ENCODE measurements at places on chromosomes 3 and 15.

- DNase-seq: no peak
These were observed 8.1 kb downstream of the SNRPN start for GRCh38 chr15:24962880-24963279.

GRCh38 chr15:92048739-92049138, 195.2 kb downstream of the SLCO3A1 start:
- no peak for DNase-seq

- DNase-seq: no peak
These were observed 124.0 kb downstream of the KCNH8 start for GRCh38 chr3:19272296-19272695.

DNA sequence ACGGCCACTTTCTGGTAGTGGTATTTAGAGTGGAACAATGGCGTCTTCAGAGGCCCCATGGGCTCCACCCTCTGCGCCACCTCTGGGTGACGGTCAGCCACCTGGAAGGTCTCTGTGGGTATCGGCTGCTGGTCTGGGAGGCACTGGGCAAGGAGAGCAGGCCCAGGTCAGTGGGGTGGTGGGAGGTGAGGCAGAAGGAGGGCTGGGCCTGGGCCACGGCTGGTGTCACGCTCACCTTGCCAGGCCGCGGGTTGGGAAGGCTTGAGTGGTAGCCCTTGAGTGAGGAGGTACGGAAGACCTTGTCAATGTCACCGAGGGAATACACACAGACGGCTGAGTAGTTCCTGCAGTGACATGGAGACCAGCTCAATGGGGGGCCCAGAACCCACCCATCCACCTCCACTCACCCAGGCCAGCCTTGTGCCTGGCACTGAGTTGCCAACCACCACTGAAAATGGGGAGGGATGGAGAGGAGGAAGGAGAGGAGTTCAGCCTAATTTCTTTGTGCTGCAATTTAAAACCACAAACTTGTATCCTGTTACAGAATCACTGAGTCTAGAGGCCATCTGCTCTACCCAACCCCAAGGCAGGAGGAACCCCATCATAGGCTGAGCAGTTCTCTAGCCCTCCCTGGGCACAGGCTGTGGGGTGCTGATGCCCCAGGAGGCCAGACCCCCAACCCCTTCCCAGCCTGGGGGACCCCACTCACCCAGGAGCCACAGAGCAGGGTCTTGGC, 19.0 kb downstream of the SEMA7A start:
- no peak for DNase-seq

GRCh38 chr3:33426068-33426467, 14.1 kb downstream of the UBP1 start:
- DNase-seq: no peak

DNA sequence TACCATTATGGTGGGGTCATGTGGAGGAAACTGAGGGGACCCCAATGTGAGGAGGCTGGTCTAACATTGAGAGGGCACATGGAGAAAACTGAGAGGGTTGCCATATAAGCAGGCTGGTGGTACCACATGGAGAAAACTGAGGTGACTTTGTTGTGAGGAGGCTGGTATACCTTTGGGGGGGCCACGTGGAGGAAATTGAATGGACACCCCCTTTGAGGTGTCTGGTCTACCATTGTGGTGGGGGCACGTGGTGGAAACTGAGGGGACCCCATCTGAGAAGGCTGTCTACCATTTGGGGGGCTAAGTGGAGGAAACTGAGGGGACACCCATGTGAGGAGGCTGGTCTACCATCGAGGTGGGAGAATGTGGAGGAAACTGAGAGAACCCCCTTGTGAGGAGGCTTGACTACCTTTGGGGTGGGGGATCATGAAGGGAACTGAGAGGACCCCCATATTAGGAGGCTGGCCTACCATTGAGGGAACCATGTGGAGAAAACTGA, 163.8 kb downstream of the FBLN2 start:
- no peak for DNase-seq

DNA sequence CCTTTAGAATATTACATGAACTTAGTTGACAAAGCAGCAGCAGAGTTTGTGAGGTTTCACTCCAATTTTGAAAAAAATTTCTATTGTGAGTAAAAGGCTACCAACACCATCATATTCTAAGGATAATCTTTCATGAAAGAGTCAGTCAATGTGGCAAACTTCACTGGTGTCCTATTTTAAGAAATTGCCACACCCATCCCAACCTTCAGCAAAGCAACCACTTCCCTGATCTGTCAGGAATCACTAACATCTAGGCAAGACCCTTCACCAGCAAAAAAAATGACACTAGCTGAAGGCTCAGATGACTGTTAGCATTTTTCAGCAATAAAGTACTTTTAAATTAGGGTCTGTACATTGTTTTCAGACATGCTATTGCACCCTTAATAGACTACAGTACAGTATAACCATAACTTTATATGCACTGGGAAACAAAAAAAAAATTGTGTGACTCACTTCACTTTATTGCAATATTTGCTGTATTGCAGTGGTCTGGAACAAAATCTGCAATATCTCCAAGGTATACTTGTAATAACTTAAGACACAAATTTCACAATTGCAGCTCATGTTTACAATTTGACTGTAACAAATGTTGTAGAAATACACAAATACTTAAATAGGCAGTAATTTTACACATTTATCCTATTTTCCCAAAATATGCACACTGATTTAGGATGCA, 38.9 kb upstream of the ALCAM start:
- DNase-seq: no peak

DNA sequence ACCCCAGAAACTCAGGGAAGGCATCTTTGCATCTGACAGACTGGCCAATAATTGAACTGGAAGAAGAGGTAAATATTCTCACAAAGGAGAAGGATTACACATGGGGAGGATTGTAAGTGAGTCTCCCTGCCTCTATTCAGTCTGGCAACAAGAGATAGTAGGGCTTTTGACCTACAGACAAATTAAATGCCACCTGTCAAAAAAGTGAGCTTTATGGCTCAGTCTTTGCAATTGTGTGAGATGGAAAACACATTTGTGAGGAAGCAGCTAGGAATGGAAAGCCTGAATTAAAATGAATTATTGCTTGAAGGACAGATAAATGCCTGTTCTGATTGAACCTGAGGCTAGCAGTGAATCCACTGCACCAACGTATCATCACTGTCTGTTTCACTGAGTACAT, 173.3 kb upstream of the GOLIM4 start:
- DNase-seq: no peak

- no peak for DNase-seq
These were observed 99.3 kb upstream of the ALDH1A3 start for GRCh38 chr15:100780208-100780800.

GRCh38 chr3:113626503-113627371, 69.7 kb downstream of the USF3 start:
- peak; percentile 10 for DNase-seq

DNA sequence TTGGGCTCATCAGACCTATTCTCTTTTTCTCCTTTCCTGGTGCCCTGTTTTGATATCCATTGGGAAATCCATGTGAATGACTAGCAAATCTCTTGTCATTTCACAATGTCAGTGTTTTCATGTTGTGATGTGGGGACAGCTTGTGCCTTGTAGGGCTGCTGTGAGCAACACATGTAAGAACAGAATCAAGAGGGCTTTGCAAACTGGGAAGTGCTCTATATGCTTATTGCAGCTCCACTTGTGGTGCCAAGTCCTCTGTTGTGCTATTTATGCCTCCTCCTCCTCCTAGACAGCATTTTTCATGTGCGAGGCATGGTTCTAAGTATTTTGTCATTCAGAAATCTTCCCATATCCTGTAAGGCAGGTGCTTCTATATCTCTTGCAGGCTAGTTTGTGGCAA, 56.4 kb downstream of the ZNF621 start:
- DNase-seq: no peak

DNA sequence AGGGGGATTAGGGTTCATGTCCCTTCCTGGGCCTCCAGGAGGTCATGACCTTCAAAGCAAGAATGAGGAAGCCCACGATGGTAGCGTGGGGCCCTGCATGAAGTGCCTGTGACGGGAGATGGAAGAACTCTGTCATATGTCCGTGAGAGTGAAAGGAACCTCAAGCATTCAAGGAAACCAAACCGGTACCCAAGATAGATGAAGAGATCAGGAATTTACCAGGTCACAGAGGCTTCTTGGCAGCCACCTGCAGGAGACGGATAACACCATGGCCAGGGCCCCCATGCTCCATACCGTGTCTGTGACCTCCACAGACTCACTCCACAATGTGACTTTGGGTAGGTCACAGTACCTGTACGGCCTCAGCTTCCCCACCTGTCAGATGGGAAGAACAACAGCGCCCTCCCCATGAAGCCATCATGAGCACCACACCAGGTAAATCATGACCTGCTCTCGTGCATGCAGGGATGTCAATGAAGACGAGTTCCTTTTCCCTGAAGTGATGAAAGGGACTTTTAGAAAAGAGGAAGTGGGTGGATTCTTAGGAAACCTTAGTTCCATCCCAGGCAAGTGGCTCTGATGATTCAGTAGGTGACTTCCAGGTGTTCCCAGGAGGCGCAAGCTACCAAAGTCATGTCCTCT, 23.3 kb upstream of the CYP11A1 start:
- DNase-seq: no peak

DNA sequence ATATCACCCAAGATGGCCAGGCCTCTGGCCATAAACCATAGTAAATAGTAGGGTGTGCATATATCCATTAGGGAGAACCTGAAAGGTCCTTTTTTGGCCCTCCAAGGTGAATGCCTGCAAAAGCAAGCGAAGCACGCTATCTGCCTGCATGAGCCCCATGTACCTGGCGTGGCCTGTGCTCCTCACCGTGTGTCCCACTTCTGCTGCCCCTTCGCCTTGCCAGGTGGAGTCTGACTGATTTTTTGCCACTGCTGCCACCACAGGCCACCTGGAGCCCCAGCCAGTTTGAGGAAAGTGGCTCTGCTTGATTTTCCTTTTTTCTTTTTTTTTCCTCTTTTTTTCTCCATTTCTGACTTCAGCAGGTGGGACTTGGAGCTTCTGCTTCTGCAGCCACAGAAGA, 139.7 kb downstream of the SNRPN start:
- no peak for DNase-seq

DNA sequence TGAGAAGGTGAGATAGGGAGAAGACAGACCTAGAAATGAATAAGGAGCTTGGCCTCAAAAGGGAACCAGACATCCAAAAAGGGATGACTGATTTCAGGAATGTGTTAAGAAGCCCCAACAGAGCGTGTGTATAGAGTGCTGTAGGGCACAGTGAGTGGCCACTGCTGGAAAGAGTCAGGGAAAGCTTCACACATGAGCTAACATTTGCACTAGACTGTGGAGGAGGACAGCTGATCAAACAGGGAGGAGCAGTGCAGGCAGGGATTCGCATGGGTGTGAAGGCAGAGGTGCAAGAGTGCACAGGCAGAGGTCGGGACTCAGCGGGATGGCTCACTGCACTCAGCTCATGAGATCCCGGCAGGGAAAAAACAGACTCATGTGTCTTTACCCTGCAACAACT, 61.8 kb downstream of the NPTN start:
- no peak for DNase-seq

GRCh38 chr15:100727291-100727851, 125.0 kb downstream of the ASB7 start:
- DNase-seq: no peak

DNA sequence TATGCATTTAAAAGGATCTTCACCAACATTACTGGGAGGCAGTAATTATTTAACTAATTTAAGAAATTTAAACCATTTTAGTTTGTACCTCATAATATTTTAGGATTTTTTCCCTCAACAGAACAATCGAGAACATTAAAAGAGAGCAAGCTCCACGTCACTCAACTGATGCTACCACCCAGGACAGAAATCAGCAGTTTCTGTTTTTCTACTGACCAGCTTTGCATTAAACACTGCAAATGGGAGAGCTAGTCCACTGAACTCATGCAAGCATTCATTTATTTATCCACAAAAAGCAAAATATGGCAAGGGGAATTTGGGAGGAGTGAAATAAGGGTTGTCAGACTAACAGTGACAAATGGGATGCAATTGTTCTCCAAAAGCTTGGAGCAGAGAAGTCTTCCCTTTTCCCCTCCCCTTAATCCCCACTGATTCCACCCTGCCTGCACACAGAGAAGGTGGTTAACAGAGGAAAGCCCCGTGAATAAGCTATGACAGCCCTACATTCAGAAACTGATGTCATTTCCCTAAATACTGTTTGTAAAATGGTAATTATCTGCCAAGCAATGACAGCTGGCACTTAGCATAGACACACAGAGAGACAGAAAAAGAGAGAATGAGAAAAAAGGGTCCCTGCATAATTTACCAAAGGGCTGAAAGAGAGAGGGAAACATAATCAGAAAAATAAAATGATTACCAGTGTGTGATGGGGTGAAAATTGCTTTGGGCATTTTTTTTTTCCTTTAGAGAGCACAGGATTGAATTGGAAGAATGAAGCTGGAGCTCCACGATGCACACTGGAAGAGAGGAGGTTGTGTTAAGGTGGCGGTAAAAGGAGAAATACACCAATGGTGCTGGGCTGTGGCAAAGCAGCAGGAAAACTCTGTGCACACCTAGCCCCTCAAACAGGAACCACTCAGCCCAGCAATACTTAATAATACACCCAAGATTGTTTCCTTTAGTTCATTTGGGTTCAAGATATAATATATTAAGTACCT, 777.4 kb downstream of the TUSC7 start:
- no peak for DNase-seq

GRCh38 chr15:66404532-66404931, 17.8 kb downstream of the MAP2K1 start:
- no peak for DNase-seq

DNA sequence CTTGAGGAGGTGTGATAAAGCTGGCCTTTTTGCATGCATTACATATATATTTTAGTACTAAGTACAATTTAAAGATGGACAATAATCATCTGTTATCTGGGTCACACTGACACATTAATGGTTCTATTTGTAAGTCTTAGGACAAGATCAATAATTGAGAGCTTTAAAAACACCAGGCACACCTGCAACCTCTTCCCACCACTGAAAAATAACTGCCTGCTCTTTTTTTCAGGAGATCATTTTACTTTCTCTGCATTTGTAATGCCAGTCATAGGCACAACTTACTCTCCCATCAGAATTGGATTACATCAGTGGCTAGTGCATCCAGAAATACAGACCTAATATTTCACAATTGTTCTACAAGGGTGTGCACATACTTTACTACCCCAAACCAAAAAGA, 149.8 kb downstream of the MECOM start:
- DNase-seq: no peak

- no peak for DNase-seq
These were observed 141.4 kb downstream of the TGFBR2 start for GRCh38 chr3:30747771-30748281.

GRCh38 chr3:191263365-191263764, 64.3 kb downstream of the OSTN start:
- DNase-seq: no peak

Data from NCI-H2107 (cell line).